Endodermal cell (in vitro differentiated cells): ENCODE measurements at places on chromosomes 2 and 18.

DNA sequence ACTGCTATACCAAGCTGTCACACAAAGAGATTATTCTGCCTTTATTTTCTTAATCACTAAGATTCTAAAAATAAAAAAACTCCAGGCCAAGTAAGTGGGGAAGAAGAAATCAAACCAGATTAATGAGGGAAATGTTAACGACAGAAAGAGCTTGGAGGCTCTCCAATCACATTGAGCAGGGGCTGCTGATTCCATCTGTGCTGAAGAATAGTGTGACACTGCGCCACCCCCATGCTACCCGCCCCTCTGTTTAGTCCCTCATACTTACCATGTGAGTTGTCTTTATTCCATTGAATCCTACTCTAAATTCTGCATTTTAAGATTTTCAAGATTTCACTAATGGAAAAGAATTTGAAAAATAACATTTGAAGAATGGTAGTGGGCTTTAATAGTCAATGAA is 998.0 kb upstream of the CDH2 start:
- no peaks in the 10 kb centered on the region for H3K27me3 ChIP-seq
- no peak overlapping the region for H3K4me3 ChIP-seq
- DNase-seq: no peak
- H3K4me1 ChIP-seq: no peaks in the 10 kb centered on the region
- no peak overlapping the region for H3K27ac ChIP-seq

- H3K4me3 ChIP-seq: no peak overlapping the region
- no peaks in the 10 kb centered on the region for H3K27me3 ChIP-seq
- DNase-seq: no peak
- H3K4me1 ChIP-seq: peaks cover 9% of the 10 kb centered on the region
- no peak overlapping the region for H3K27ac ChIP-seq
- H3K36me3 ChIP-seq: no peaks in the 10 kb centered on the region
Measured at GRCh38 chr2:152430876-152431275, 95.9 kb downstream of the FMNL2 start.

DNA sequence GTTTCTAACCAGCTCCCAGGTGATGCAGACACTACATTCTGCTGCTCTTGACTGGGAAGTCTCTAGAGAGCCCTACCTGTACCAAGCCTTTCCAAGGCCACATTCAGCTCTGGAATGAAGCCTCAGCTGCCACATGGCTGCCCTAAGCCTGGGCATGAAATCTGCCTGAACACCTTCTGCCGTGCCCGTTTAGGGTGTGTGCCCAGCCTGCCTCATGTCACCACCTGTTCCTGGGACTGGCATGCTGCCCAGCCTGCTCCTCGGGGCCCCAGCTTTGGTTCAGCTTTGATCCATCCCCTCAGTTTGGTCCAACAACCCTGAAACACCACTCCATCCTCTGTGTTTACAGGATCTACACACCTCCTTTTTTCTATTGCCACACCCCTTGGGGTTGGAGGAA is 210.9 kb downstream of the L3MBTL4 start:
- no peak overlapping the region for H3K4me3 ChIP-seq
- no peaks in the 10 kb centered on the region for H3K27me3 ChIP-seq
- no peaks in the 10 kb centered on the region for H3K36me3 ChIP-seq
- DNase-seq: no peak

DNA sequence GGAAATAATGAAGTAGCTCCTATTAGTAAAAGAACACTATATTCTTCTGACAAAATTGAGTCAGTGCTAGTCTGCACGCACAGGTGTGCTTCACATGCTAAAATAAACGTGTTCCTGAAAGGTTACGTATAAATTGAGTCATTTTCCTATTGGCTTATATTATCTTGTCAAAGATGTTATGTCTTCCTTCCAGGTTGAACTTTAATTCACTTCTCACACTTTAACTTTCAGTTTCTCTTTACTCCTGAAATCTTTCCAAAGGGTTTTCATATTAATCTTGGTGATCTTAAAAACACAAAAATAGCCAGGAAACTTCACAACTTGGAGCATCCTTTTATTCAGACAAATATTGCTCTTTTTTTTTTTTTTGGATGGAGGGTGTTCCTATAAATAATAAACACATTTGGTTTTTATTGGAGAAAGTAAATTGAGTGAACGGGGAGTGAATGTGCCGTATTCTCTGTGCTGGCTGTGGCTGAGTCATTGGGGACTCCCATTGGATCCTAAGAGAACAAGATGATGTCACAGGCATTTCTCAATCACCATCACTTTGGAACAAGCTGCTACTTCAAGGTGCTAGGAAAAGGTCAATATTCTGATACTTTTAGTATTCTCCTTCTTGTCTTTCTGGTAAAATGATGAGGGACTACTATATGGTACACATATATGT is 150.2 kb upstream of the SPATS2L start:
- no peak overlapping the region for H3K4me3 ChIP-seq
- no peaks in the 10 kb centered on the region for H3K36me3 ChIP-seq
- no peak for DNase-seq
- no peak overlapping the region for H3K27ac ChIP-seq

GRCh38 chr2:1550658-1551316 is 137.5 kb downstream of the TPO start:
- peak; percentile 90 for DNase-seq
- H3K27ac ChIP-seq: no peak overlapping the region
- H3K27me3 ChIP-seq: peaks cover 18% of the 10 kb centered on the region
- peaks cover 2% of the 10 kb centered on the region for H3K4me1 ChIP-seq
